ENCODE measurements at places on chromosomes 5 and 9.

DNA sequence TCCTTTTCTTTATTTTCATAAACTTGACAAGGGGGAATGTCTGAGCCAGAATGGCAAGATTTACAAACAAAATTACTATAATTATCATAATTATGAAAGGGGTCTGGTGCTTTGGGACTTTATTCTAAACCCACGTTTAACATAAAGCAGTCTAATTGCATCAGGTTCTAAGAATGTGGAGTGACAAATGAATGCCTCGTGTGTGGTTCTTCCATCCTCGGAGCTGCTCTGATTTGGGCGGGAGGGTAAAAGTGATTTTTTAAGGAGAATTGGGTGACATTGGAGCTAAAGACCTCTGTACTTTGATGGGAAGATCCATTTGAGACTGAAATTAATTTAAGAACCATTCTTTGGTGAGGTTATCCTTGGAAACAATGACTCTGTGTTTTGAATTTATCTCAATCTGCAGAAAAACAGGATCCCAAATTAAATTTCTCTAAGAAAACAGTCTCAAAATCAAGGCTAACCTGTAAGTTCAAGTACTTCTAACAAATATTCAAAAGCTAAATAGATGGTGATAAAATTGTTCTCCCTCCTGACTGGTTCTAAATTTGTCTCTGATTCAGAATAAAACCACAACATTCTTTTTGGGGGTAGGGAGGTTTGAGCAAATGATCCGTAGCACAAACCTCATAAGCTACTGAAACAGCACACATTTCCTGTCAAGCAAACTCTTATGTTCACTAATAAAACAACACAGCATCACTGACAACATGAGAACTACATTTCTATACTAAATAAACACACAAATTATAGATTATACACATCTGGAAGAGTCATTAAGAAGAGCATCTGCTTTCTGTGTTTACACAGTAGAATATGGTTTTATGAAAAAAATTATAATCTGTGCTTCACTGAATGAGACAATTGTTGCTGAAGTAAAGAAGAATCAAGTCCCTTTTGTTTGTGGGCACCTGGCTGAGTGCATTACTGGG is 85.5 kb downstream of the DCP2 start:
- DNase-seq, result no peak

- DNase-seq, result no peak
Measured at GRCh38 chr5:93704996-93705395, 36.4 kb downstream of the POU5F2 start.

DNA sequence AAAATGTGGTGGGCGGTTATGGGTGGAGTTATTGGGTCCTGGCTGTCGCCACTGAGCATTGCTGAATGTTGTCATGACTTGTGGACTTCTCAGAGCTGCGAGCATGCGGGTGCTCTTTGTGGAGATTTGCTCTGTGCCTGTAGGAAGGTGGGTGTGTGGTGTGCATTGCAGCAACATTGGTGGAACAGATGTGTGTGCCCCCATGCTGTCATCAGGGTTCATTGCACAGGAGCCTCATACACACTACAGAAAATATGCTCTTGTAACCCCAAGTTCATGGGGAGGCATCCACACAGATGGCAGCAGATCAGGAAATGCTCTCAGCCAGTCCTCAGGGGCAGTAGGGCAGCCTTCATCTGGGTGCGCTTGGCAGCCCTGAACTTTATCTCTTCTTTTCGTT is 55.9 kb upstream of the PHF2 start:
- no peak for DNase-seq

DNA sequence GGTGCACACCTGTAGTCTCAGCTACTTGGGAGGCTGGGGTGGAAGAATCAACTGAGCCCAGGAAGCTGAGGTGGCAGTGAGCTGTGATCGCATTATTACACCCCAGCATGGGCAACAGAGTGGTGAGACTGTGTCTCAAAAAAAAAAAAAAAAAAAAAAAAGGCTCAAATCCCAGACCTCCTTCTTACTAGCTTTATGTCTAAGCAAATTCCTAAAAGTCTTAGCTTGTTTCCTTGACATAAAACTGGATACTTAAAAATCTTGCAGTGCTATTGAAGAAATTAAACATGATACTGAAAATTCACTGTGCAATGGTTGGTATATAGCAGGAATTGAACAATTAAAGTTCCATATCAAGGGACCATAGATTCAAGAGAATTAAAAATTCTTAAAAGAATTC is 45.0 kb downstream of the PCDHGC5 start:
- DNase-seq, result no peak

- no peak for DNase-seq
Measured at GRCh38 chr5:92147798-92148197, 764.7 kb upstream of the ARRDC3 start.

DNA sequence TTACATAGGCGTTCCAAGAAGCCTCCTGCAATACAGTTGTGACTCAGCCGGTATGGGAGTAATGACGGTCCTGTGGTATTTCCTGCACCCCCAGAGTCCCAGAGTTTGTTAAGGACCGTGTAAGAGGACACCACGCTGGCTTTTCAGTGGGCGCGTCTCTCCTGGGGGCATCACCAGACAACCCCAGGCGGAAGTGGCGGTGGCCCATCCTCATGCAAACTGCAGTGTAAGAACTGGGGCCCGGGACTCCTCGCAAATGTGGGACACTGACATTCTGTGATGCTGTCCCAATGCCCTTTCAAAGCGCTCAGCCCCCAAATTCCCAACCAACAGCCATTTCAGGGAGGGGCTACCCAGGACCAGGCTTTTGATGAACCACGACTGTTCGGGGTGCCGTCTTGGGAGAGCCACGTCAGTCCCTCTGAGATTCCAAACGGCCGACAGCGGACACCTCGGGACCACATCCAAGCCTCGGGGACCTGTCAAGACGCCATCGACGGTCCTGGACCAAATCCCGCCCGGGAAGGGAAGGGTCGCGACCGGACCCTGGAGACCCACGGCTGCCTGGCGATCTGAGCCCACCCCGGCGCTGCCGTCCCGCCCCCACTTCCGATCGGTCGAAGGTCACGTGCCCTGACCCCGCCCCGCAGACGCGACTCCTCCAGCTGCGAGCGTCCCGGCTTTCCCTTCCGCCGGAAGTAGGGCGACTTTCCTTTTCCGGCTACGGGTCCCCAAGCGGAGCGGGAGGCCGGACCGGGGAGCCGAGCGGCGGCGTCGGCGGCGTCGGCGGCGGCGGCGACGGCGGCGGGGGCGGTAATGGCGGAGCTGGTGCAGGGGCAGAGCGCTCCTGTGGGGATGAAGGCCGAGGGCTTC is at the start of gene FUBP3:
Gene FUBP3 (plus strand): TSS at position 713 of the 873 bp plus-strand sequence. CDS start 104 bp downstream, at position 817.
- peak; percentile 83 for DNase-seq

- no peak for DNase-seq
Measured at GRCh38 chr5:55551358-55551757, 16.6 kb upstream of the PLPP1 start.

DNA sequence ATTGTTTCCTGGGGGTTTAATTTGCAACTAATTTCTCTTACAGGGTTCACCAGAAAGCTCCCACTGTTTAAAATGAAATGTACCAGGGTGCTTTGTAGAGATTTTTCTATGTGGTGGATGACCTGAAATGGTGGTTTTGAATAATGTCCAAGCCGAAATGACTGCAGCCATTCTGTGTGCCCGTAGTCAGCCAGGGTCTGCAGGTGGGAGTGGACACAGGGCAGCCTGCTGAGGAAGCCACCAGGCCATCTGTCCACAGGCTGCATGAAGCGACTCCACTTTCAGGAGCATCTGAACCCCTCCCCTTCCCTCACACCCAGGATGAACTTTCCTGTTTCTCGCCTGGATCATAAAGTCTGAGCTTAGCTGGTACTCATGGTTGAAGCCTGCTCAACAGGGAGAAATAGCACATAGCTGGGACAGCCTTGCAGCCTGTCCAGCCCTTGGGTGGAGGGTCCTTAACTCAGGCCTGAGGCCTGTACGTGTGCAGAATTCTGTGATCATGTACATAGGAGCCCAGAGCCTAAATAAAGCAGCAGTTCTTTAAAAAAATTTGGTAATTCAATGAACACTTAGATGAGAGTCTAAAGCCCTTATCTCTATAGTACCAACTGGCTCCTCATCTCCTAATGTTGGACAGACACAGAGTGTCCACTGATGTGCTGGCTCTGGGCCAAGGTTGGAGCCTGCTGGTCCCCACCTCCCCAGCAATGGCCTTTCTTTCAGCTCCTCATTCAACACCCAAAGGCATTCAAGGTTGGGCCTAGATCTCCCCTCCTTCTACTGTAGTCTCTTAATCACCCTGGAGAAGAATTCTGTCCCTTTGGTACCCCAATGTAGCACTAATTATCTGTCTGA is 72.8 kb downstream of the SHB start:
- DNase-seq, result no peak

GRCh38 chr5:151490627-151491026 is 43.2 kb downstream of the SLC36A1 start:
- no peak for DNase-seq

- no peak for DNase-seq
Measured at GRCh38 chr9:95204710-95205109, 112.8 kb downstream of the FANCC start.

DNA sequence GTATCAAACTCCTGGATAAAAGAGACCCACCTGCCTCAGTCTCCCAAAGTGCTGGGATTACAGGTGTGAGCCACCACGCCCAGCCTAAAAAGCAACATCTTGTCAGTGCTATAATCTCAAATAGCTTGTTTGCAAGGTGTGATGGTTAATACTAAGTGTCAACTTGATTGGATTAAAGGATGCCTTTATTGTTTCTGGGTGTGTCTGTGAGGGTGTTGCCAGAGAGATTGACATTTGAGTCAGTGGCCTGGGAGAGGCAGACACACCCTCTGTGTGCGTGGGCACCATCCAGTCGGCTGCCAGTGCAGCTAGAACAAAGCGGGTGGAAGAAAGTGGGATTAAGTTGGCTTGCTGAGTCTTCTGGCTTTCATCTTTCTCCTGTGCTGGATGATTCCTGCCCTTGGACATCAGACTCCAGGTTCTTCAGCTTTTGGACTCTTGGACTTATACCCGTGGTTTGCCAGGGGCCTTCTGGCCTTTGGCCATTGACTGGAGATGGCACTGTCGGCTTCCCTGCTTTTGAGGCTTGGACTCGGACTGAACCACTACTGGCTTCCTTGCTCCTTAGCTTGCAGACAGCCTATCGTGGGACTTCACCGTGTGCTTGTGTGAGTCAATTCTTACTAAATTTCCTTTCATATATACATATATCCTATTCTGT is 28.1 kb downstream of the TARS1 start:
- DNase-seq, result no peak

GRCh38 chr9:93434056-93434455 is 17.4 kb upstream of the FAM120A start:
- no peak for DNase-seq

DNA sequence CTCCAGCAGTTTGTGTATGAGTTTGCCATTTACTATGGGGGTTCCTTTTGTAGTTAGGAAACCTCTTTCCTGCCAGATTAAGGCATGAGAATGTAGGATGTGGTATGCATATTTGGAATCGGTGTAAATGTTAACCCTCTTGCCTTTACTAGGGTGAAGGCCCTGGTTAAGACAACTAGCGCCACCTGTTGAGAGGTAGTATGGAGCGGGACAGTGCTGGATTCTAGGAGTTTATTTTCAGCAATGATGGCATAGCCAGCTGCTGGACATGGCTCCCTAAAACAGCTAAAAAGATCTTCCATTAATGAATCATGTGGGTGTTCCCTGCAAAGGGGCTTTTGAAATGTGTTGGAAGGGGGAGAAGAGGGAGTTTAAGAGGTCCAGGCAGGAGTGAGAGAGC is 30.7 kb upstream of the GPX3 start:
- no peak for DNase-seq

GRCh38 chr9:136146126-136147037 is 27.7 kb upstream of the TMEM250 start:
- DNase-seq, result no peak

GRCh38 chr5:161302559-161302958 is 244.0 kb downstream of the GABRB2 start:
- DNase-seq, result no peak

DNA sequence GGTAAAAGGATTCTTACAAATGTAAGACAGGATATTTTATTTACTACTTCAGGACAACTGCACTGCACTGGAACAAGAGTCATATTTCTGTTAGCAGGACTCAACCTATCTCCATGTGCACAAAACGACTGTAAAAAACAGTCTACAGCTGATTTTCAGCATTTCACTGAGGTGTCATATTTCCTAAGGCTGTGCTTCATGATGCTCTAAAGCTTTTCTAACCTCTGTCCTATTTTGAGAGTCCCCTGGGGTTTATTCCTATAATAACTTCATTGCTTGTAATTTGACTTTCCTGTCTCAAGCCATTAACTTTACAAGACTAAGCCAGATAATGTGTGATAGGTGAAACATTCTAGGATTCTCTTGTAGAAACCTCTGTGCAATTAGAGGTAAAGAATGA is 472.3 kb downstream of the HINT1 start:
- DNase-seq, result no peak
